NCI-H1105 treated with DMSO at 0.1 percent for 48 hours (cell line): ENCODE measurements at places on chromosomes 1 and 21.

DNA sequence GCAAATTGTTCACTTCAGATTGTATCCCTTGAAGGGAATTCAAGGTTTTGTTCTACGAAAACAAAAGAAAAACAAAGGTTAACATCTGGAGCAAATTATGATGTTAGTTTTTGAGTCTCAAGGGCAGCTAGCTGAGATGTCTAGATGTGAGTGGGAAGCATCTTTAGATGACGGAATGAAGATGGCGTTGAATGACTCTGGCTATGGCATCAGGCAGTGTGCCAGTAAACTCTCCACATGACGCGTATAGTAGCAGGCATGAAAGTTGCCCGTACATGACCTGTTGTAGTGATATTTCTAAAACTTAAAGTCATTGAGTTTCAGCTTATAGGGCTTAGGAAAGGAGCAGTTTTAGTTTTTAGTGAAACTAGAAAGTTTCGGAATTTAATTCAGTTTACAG lies 12.3 kb upstream of the SDC3 start:
- no peak for DNase-seq

- DNase-seq: peak; percentile 43
Measured at GRCh38 chr1:20361805-20362381, 71.2 kb downstream of the VWA5B1 start.

DNA sequence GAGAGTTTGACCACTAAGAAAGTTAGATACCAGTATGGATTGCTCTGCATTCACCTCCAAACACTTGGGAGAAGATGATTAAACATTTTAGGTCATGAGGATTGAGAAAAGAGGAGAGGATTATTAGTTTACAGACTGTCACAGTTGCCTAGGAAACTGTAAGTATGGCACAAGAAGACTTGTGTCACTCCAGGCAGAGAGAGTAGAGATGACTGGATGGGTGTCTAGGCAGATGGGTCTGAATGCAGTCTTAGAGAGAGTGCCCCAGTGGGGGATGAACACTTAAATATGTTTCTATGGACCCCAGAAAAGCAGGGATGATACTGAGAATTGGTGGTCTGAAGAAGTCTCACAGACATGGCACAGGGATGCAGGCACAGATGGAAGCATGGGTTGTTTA lies 477.6 kb upstream of the B3GALT2 start:
- no peak for DNase-seq

DNA sequence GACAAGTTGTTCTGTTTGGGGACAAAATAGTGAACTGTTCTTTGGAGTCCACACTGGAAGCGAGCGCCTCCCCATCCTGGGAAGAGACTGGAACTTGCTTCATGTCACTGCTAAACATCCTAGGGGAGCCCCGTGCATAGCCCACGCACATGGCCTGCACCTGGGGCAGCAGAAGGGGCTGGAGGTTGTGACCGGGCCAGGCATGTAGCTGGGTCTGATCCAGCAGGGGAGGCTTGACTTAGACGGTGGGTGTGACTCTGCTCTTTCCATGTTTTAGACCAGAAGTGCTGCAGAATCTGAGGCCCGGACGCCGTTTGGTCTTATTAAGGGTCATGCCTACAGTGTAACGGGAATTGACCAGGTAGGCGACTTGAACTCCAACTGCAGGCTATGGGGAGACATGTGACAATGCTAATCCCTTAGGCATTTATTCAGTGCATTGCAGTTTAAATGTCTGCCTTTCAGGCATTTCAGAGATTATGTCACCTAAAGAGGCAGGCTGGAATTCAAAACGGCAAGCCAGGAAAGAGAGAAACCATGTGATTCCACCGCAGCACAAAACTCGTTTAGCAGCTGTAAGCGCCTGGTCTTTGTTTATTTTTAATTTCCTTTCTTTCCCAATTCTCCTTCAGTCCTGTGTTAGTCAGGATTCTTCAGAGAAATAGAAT lies 21.8 kb downstream of the CAPN9 start:
- no peak for DNase-seq

- DNase-seq: no peak
Measured at GRCh38 chr1:205199090-205199930, 12.2 kb downstream of the DSTYK start.

DNA sequence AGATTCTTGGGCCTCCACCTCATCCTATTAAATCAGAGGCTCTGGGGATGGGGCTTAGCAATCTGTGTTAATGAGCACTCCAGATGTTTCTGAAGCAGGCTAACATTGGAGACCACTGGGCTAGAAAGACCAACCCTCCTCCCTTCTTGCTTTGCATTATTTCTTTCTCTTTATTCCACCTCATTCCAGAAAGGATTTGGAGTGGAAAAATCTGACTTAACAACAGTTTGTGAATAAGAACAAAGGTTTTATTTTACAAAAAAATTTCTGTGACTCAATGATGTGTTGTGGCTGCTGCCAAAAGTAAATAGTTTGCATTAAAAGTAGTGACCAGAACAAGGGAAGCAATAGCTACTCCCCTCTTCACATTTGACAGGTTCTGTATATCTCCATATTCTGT lies 79.4 kb downstream of the TGFB2 start:
- DNase-seq: no peak

GRCh38 chr1:41017141-41018017 lies 4.1 kb downstream of the SLFNL1 start:
- DNase-seq: no peak

DNA sequence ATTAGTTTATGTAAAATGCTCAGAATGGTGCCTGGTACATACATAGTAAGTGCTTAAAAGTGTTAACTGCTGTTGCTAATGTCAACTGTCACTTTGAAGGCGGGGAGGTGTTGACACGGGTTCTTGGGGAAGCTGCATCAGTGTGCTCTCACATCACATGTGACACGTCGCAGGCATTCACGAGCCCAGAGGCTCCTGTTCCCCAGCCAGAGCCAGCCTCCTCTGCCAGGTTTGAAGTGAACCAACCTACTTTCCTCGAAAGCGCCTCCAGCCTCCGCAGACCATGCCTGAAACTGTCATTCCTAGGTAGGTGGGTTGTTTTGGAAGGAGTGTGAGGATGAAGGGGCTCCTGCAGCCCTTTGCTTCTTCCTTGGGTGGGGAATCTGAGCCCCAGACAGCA lies 13.8 kb downstream of the GALNT2 start:
- DNase-seq: no peak

GRCh38 chr1:248783367-248783766 lies 27.8 kb upstream of the LYPD8 start:
- no peak for DNase-seq

DNA sequence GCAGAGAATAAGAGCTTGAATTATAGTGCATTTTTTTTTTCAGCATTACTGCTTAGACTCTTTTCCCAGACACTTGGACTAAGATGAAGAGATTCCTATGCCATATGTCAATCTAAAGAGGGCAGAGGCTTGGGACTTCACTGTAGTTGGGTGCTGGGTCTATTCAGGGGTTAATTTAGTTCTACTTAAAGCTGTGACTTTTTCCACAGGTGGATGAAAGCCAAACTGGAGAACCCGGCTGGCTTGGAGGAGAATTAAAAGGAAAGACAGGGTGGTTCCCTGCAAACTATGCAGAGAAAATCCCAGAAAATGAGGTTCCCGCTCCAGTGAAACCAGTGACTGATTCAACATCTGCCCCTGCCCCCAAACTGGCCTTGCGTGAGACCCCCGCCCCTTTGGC lies 104.8 kb downstream of the ATP5PO start:
- DNase-seq: no peak

DNA sequence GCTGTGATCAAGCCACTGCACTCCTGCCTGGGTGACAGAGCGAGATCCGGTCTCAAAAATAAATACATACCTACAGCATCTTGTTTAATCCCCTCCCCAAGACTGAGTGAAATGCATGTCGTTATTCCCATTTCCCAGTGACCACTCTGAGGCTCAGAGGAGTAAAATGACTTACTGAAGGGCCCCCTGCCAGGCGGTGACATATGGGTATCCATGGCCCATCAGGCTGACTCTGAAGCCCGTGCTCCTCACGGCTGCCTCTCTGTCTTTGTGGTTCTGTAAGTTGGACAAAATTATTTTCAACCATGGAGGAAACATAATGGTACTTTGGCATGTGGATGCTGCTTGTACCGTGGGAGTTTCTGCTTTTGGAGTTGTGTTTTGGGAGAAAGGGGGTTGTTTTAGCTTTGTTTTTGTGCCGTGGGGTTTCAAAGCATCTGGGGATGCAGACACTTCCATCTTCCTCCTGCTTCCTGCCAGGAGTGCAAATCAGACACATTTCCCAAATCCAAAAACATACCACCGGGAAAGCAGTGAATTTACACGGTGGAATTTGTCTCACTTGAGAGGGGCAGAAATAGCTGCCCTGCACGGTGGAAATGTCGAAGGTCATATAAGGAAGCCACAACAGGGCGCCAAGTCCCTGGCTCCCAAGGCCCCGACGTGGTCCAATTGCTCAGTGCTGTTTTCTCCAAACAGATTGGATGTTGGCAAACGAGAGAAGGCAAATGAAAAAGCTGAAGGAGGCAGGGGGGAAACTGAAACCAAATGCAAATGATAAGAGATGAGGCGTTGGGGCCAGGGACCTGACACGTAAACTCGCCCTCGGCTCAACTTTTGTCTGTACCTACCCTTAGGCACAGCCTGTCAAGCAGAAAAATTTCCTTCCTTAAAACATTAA lies 17.1 kb upstream of the PINK1 start:
- DNase-seq: no peak

DNA sequence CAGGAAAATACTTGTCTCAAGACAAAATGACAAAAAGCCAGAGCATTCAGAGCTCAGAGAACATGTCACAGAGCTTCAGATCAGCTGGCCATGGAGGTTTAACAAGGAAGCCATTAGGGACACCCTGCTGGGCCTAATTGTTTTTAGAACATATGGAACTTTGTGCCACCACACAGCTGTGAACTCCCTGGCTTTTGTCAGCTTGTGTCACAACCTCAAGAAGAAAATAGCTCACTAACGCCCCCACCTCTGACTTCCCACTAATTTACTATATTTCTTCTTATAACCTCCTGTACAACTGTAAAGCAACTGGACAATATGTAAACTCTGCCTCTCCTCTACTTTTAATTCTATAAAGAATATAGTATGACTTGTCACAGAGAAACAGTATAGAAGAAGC lies 21.0 kb upstream of the TDRD10 start:
- DNase-seq: peak; percentile 17

DNA sequence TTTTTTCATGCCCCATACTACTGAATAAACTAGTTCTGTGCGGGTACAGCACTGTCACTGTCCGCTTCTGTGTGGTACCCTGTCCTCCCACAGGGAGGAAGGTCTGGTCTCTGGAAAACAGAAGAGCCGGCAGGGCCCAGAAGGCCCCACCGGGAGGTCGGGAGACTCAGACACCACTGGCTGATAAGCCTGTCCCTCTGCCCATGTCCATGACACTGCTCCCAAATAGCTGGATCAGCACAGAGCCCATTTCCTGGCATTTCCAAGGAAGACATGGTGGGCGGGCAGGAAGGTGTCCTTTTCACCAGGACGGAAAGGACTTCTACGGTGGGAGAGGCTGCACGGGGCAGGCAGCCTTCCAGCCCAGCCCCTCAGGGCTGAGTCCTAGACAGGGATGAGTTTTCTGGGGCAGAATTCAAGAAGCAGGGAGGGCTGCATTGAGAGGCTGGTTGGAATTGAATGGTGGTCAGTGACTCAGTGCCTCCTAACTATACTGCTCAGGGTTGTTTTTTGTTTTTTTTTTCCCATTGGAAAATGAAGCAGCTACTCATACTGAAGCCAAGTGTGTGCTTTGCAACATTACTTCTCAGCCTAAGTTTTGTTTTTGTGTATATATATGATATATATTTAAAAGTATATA lies 7.1 kb downstream of the PSRC1 start:
- DNase-seq: no peak
